ENCODE measurements at places on chromosomes 3 and 15.

- no peak for DNase-seq
Observed at GRCh38 chr3:152375546-152375945, 106.8 kb downstream of the MBNL1 start.

GRCh38 chr3:140545756-140546155 lies 132.1 kb upstream of the TRIM42 start:
- no peak for DNase-seq

DNA sequence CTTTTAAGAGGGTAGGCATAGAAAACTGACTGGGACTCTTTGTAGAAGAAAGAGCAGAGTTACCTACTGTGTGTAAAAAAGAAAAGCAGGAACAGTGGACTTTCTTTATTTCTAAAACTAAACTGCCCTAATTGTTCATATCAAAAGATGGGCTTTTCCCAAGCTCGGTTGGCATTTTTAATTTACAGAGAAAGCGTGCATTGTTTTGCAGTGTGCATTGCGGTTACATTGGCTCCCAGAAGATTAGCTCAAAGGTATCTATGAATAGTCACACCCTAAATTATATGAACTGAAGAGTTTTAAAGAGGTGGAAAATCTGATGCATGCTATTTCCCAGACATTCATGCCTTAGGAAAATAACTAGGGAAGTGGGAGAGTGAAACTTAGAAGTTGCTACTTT lies 36.5 kb downstream of the MITF start:
- no peak for DNase-seq

DNA sequence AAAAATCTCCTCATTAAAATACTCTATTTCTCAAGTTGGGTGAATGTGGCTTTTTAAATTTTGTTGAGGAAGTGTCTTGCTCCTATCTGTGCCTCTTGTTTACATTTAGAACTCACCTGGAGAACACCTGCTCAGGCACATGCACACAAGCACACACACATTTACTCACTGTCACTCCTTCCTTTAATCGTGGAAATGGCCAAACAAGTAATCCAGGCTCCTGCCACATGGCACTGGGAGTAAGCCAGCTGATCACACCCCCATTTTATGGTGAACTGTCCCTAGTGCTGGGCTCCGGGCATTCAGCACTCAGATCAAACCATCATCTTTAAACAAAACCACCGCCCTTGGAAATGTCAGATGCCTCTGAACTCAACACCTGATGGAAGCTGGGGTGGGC lies 204.7 kb upstream of the BHLHE40 start:
- no peak for DNase-seq

GRCh38 chr3:52813810-52814209 lies 16.7 kb downstream of the ITIH4 start:
- no peak for DNase-seq

DNA sequence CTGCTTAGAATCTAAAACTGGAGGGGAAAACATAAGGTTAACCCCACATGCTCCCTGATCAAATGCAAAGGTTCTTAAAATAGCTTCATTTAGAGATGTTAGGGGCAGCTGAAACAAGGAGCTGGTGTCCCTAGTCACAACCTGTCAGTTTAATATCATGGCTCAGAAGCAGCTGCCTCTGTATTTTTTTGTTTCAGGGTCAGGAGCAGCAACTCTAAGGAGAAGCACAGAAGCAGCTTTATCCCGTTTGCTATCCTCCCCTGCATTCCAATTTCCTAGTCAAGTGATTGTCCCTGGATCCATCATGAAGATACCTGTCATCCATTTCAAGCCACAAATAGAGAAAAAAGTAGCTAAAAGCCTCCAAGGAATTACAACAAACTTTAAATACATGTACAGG lies 4.1 kb downstream of the FILIP1L start:
- no peak for DNase-seq

DNA sequence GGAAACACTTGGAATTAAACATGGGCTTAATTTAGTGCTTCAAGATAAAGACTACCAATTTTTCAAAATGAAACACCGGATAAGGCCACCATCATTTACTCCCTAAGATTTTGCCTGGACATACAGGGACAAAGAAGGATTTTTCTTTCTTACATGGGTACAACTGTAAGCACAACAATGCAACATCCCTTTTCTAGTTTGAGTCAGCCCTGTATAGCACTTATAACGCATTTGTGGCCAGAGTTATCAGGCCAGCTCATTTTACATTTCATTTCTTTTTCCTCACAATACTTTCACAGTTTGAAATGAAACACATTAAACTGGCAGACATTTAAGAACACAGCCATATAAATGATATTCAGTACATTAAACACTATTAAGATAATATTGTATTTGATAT lies 9.8 kb upstream of the SUCNR1 start:
- DNase-seq, result no peak

DNA sequence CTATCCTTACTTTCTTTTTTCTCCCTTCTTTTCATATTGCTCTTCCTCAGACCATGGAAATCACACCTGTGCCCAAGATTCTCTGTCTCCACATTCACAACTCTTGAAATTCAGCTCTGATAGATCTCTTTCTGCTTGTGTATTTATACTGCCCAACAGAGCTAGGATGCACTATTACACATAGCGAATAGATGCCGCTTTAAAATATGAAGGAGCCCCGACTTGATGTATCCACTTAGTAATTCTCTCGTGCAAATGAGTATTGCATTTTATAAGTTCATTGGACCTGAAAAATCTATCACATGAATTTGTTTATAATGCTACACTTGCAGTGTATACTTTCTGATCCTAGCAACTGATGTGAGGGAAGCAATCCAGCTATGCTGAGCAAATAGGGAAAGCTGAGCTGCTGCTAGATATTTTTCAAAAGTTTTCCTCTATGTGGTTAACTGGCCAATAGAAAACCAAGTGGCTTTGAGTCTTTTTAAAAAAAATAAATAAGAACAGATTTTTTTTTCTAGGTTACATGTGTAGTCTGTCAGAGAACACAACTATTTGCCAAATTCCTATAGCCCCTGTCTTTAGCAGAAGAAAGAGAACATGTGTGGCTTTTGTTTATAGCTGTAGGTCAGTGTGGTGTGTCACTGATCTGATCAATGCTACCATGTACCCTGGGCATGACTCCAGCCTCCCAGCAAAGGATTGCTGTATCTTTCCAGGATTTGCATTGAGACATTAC lies 64.3 kb upstream of the LEKR1 start:
- no peak for DNase-seq
